ENCODE measurements at places on chromosomes 3 and 15.

DNA sequence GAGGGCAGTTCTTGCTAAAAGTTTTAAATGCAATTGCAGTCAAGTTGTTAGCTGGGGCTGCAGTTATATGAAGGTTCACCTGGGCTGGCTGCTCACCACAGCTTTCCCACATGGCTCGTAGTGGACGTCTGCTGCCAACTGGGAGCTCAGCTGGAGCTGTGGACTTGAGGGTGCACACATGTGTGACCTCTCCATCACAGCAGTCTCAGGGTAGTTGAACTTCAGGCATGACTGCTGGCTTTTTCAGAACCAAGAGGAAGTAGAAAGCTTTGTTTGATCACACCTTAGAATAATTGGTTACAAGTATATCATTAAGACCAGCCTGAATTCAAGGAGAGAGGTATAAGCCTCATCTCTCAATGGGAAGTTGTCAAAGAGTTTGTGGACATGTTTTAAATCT, 74.1 kb downstream of the CHL1 start:
- no peak for DNase-seq

GRCh38 chr3:170095771-170096170, 58.0 kb downstream of the GPR160 start:
- DNase-seq: no peak

- no peak for DNase-seq
Observed at GRCh38 chr3:29583861-29584260, 303.0 kb downstream of the RBMS3 start.

DNA sequence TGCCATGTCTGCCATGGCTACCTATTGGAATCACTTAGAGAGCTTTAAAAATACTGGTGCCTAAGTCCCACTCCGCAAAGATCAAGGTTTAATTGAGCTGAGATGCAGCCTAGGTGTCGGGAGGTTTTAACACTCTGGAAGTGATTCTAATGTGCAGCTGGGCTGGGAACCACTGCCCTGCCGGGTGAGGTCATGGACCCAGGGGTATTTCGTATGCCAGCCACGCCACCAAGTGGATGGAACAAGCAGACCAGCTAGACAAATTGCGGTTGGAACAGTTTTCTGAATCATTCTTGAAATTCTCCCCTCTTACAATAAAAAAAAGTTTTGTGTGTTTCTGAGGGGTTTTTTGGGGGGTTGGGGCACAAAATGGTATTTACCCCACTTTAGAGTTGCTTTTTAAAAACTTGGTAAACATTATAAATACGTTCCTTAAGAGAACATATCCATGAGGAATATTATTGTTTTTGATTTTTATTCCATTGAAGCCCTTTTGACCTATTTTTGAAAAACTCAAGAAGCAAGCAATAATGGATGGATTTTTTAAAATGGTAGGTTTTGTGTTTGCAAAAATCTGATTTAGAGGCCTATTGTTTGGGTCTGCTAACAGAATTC, 66.2 kb upstream of the CSTA start:
- peak; percentile 51 for DNase-seq

DNA sequence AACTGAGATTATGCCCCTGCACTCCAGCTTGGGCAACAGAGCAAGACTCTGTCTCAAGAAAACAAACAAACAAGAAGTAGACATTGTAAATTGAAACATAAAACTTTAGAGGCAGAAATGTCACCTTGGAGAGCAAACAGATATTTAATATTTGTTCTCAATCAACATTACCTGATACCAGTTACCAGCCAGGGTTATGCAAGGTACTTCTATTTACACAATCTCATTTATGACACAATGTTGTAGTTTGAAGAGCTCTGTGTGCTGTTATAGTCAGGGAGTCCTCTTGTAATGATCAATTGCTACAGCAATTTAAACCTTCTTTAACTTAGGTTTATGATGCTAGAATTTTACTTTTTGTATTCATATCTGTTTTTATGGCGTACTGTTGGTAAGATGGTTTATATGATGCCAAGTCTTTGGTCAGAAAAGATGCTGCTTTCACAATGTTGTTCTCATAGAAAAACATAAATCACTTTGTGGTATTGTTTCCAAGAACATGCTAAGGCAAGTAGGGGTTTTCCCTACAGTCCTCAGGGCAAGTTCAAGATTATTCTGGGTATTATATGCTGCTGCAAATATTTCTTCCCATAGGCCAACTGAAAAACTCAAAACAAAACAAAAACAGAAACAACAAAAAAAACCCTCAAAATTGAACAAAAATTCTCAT, 173.5 kb downstream of the TNIK start:
- DNase-seq: no peak

GRCh38 chr15:41932511-41933289, 38.8 kb upstream of the SPTBN5 start:
- DNase-seq: no peak

GRCh38 chr3:128456776-128457715, 9.6 kb downstream of the DNAJB8 start:
- no peak for DNase-seq

DNA sequence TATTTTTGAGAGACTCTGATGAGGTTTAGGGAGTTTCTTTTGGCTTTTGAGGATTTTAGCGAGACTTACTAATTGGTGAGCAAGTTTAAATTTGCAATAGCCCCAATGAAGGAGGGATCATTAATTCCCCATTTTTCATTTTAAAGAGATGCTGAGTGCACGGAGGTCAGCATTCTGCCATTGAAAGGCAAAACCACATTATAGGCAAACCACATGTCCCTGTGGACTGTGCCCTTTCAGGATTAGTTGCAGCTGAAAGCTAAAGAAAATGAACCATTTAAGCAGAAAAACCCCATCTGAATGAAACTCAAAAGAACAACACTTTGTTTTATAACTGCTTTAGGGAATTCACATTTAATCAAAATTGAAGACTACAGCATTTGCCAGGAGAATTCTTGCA, 246.5 kb downstream of the PDZRN3 start:
- no peak for DNase-seq

DNA sequence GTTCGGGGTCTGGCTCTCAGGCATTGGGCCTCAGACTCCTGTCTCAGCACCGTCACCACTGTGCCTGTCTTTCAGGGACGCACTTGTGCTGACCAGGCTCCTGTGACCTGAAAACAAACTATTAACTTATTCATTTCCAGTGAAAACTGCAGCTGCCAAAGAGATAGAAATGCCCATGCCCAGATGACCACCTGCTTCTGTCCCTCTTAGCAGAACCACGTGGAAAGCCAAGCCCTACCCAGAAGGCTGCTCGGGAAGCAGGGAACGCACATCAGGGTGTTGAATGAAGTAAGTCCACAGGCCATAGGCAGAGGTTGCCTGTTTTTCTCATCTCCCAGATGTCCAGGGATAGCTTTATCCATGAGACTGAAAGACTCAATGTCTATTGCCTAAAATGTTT, 219.3 kb downstream of the EBLN2 start:
- DNase-seq: no peak

- DNase-seq: no peak
Observed at GRCh38 chr3:126983276-126983652, 349 bp downstream of the PLXNA1 start.

- DNase-seq: no peak
Observed at GRCh38 chr3:72013084-72013483, 228.1 kb upstream of the PROK2 start.

GRCh38 chr3:198107840-198108734, 148.1 kb downstream of the LMLN start:
- no peak for DNase-seq

GRCh38 chr15:100623301-100623700, 20.9 kb downstream of the ASB7 start:
- DNase-seq: no peak

GRCh38 chr15:30941520-30941919, 37.8 kb downstream of the FAN1 start:
- no peak for DNase-seq

GRCh38 chr3:60636846-60637245, 614.4 kb downstream of the FHIT start:
- no peak for DNase-seq

- no peak for DNase-seq
Observed at GRCh38 chr3:186512570-186513302, 31.4 kb downstream of the CRYGS start.

DNA sequence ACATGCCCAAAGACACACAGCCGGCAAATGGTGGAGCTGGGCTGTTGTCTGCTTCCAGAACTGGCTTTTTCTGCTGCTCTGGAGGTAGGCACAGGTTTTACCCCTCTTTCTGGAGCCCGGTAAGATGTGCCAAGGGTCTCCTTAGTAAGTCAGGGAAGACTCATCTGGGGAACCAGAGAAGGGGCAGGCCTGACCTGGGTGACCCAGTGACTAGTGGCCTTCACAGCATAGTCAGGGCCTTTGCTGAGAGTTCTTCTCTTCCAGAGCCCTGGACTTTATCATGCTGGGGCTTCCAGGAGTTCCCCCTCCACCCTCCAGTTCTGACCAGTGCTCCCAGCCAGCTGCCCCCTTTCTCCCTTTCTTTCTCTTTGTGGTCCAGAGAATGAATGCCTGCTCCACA, 3.2 kb downstream of the CD276 start:
- DNase-seq: no peak

DNA sequence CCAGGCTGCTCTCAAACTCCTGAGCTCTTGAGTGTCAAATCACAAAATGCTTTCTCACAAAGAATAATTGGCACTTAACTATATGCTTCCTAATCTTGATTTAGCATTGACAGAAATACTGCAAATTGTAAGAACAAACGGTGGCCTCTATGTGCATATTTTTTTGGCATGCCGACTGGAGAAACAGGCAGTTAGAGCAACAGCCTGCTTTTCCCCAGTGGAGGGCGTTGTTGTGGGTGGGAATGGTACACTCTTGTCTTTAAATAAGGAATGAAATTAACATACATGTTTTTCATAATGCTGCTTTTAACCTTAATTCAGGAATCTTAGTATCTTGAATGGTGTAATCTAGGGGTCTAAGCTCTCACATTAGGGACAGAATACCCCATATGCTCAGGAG, 31.1 kb upstream of the SV2B start:
- DNase-seq: no peak

GRCh38 chr3:106906074-106906473, 471.2 kb upstream of the CCDC54 start:
- DNase-seq: no peak

GRCh38 chr3:194962056-194962455, 276.4 kb downstream of the FAM43A start:
- DNase-seq: no peak

- DNase-seq: no peak
Observed at GRCh38 chr15:36881516-36881915, 218.8 kb downstream of the MEIS2 start.

DNA sequence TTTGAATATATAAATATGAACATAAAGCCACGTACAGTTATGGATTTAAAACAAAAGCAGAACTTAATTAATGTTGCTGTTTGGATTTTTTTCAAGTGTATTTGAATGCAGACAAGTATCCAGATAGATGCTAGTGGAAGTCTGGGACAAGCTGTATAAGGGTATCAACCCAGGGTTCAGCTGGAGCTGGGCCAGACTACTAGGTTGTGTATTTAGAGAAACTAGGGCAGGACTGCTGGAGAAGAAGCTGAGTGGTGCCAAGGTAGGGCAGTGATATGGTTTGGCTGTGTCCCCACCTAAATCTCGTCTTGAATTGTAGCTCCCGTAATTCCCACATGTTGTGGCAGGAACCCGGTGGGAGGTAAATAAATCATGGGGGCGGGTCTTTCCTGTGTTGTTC, 189.8 kb upstream of the CTDSPL start:
- no peak for DNase-seq

DNA sequence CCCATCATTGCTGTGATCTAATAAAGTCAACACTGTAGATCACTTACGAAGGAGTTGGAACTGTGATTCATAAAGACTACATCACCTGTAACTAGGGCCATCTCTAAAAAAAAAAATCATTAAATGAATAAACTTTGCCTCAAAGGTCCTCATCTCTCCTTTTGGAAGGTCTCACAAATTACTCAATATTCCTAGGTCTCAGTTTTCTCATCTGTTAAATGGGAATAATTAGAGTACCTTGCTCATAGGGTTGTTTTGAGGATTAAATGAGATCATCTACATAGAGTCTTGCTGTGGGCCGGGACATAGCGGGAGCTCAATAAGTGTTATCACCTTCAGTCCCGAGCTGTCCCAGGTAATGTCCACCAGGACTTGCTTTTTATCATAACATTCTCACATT, 335.1 kb upstream of the PROK2 start:
- no peak for DNase-seq

DNA sequence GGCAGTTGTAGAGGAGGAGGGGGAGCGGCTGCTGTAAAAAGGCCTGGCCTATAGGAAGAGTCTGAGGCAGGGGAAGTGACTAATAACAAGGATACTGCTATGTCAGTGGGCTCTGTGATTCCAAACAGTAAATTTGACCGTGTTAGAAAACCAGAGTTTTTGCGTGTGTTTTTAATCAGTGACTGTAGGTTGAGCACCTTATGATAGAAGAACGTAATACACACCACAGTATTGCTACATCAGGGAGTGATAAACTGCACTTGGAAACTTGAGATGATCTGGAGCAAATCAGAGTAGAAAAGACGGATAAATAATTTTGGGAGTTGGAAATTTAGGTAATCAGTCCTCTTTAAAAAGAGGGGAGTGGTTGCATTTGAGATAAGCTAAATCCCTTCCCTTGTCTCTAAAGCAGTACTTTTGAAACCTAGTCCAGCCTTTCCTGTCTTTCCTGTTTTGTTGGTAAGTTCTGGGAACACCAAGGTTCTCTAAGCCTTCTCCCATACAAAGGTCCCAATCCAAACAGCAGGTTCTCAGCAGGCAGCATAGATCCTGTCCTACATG, 130.5 kb upstream of the NR2E3 start:
- no peak for DNase-seq

DNA sequence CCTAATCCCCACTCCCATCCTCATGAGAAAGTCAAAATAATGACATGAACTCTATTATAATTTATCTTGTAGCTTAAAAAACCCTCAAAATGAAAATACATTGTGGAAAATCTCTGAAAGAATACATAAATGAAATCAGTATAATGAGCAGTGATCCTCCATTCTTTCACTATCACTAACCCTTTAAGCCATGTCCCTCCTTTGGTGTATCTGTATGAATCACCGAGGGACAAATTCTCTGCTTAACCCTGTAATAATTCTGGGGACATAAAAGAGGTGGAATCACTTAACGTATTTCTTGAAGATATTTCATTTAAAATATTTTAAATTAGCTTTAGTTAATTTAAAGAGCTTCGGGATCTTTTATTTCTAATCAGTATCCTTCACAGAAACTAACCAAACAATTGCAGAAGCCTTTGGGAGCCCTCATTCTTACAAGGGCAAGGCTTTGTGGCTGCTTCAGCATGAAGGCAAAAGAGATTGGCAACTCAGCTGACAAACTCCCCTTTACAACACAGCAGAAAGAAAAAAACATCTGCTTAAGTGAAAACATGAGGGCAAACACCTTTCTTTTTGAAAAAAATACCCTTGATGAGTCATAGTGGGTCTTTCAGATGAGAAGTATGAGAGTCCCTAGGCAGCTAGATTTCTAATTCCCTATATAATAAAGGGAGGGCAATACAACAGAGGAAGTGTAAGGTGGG, 44.0 kb upstream of the ALCAM start:
- DNase-seq: no peak

DNA sequence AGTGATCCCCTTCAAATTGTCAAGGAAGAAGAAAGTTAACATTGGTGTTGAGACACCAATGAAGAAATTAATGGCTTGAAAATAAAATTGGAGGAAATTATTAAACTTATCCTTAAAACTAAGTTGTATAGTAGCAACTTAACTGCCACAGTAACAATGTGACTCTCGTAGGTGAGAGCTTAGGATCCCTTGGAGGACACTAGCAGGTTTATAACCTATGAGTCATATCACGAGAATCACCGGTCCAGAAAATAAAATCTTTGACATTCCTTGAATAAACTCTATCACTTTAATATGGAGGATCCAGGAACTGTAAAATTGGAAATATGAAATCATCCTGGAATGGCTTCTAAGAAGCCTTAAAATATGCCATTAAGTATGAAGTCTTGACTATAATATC, 2.1 kb downstream of the GHSR start:
- no peak for DNase-seq
